ENCODE measurements at places on chromosomes 13 and 19. TPM values are rescaled to one million over a fixed set of nuclear protein-coding genes. Genes with fewer than 3 reads are reported as not detected.

The NANOS3 gene
- polyA plus RNA-seq, result not detected

The LCP1 gene
- 10.9 TPM for polyA plus RNA-seq

The NLRP9 gene
- not detected for polyA plus RNA-seq

The RNF6 gene
- 27.5 TPM for polyA plus RNA-seq

The CD22 gene
- polyA plus RNA-seq, result 0.48 TPM

The ELAVL1 gene
- 67.7 TPM for polyA plus RNA-seq

The CYP4F11 gene
- polyA plus RNA-seq, result 0.15 TPM

DNA sequence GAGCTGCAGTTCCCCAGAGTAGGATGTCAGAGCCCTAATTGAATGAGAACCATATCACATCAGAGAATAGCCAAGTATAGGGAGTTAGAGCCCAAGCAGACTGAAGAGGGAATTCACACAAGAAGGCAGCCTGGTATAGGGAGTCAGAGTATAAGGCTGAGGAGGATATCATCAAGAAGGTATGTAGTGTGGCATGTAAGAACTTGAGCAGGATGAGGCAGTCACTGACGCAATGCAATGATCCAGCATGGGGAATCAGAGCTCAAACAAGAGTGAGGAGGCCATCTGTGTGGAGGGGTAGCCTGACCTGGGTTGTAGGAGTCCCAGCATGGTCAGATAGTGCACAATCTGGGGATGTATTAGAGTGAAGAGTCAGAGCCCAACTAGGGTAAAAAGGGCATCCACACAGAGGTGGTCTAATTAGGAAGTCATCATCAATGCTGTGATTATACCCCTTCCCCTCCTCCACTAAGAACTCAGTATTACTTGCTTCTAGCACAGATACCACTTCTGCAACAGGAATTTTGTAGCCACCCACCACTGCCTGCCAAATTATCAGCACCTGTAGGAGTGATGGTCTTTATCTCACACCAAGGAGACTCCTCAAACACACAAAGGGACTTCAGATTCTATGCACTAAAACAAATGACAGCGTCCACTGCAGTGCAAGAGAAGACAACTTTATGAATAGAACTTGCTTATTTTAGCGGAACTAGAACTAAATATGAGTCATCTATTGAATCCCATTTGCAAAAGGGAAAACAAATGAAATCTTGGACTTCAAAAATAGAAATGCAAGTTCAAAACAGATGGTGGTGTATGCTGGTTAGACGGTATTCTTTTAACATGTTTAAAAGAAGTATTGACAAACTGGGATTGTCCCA is 107.2 kb downstream of the FNDC3A start:
- no peak for DNase-seq

GRCh38 chr13:19881641-19882040 is 18.2 kb upstream of the ZMYM5 start:
- DNase-seq, result no peak

DNA sequence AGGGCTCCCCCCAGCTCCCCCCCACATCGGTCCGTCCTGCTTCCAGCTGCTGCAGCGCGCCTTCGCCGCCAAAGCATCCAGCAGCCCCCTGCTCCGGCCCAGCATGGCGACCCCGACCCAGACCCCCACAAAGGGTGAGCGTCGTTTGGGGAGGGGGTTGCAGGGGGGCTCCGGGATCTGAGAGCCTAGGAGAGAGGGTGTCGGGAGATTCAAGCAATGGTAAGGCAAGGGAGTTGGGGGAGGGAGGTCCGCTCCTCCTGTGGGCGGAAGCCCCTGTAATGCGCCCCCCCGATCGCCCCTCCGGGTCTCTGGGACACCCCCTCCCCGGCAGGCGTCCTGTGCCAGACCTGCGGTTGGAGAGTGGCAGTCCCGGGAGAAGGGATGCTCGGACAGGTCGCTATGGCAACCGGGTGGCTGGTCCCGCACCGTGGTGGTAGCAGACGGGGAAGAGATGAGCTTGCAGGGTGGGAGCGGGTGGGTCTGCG is at the start of gene FXYD7:
FXYD7 (plus strand) TSS at position 25 of the 485 bp plus-strand sequence; CDS start at position 104, 79 bp downstream.
- no peak for DNase-seq

DNA sequence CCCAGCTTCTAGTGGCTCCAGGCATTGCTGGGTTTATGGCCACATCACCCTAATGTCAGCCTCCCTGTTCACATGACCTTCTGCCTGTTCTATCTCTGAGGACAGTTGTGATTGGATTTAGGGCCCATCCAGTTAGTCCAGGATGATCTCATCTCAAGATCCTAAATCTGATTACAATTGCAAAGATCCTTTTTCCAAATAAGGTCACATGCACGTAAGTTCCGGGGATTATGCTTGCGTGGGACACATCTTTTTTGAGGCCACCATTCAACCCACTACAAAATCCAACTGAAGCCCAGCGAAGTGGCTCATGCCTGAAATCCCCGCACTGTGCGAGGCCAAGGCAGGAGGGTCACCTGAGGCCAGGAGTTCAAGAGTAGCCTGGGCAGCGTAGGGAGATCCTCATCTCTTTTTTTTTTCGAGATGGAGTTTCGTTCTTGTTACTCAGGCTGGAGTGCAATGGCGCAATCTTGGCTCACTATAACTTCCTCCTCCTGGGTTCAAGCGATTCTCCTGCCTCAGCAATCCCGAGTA is 12.3 kb downstream of the PLD3 start:
- DNase-seq, result no peak

GRCh38 chr19:34348899-34349487 is 16.0 kb upstream of the GPI start:
- DNase-seq, result no peak

- no peak for DNase-seq
These were observed 33.1 kb upstream of the CYP2S1 start for GRCh38 chr19:41159881-41160280.

GRCh38 chr13:113671066-113672001 is 4.3 kb downstream of the GRK1 start:
- DNase-seq, result no peak

DNA sequence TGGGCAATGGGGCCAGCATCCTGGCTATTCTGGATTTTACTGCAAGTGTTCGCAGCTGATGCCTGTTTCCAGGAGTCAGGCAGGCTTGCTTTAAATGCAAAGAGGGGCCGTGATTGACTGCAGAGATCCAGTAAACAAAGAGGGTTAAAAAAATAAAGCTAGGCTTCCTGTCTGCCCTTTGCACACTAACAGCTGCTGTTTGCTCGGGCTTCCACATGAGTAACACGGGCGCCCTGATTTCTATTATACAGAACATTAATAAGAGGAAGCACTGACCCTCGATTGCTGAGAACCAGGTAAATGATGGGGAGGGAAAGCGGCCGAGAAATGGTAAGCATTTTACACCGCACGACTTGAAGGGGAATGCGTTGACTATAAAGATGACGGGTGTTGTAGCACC is 254.2 kb upstream of the ZNF507 start:
- DNase-seq, result no peak

GRCh38 chr19:30446850-30447552 is 74.8 kb downstream of the ZNF536 start:
- no peak for DNase-seq

DNA sequence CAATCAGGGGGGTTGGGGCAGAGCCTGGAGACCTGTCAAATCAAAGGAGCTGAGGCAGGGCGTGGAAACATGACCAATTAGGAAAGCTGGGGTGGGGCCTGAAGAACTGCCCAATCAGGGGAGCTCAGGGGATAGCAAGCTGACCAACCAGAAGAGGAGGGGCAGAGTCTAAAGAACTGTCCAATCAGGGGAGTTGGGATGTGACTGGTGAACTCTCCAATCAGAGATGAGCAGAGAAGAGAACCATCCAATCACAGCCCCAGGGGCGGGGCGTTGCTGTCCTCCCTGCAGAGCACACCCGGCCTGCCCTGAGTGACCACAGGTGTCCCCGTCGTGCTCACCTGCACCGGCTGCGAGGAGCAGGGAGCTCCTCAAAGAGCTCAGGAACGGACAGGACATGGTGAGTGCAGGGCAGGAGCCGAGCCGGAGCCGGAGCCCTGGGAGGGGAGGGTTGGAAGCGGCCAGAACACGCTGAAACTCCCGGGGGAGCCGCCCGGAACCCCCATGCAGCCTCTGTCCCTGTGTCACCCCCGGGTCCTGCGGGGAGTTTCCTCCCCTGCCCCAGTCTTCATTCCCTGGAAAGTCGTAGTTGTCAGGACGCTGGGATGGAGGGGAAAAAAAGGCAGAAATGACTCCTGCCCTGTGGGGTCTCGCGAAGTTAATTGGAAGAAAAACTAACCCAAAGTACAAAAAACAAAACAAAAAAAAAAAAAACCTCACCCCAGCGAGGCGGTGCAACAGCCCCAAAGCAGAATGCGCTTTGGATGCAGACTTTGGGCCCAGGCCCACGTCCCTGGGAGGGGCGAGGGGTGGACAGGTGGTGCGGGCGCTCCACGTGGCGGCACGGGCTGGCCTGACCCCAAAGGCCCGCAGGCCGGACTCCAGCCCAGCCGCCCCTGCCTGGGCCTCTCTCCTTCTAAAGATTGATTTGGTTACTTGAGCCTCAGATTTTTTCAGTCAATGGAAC is at the start of gene ZNF556:
ZNF556 (plus strand) TSS at position 311 of the 967 bp plus-strand sequence; CDS start at position 398, 87 bp downstream.
- peak; percentile 63 for DNase-seq

- no peak for DNase-seq
These were observed 71.6 kb downstream of the SHISA2 start for GRCh38 chr13:25980255-25980654.

- DNase-seq, result peak; percentile 32
These were observed 776.9 kb downstream of the GPC5 start for GRCh38 chr13:92175330-92175729.

- DNase-seq, result no peak
These were observed 22.8 kb downstream of the SYDE1 start for GRCh38 chr19:15129856-15130585.

DNA sequence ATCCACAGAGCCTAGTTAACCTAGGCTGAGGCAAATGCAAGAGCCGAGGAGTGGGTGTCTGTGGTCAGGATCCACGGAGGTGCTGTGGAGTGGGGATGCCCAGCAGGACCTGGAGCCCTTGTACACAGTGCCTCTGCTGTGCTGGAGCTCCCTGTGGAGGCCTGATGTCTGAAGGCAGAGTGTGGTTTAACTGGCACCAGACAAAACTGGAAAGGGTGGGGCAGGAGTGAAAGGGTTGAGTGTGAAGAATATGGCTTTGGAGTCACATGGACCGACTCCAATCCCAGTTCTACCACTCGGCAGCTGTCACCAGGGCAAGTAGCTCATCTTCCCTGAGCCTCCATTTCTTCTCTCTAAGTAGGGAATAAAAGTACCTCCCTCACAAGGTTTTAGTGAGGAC is 60.3 kb upstream of the GPR12 start:
- no peak for DNase-seq

DNA sequence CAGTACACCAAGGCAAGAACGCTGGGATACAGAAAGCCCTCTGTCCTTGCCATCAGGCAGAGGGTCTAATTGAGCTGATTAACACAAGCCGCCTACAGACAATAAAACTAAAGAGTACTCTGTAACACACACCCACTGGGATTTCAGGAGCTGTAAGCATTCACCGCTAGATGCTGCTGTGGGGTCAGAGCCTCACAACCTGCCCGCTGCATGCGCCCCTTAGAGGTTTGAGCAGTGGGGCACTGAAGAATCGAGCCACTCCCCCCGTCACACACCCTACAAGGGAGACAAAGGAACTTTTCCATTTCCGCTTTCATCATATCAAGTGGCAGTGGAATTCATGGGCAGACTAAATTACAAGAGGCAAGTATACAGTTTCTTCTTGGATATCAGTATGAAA is 1080.6 kb downstream of the PCDH17 start:
- no peak for DNase-seq

GRCh38 chr13:67298297-67298696 is 68.2 kb upstream of the PCDH9 start:
- DNase-seq, result no peak

DNA sequence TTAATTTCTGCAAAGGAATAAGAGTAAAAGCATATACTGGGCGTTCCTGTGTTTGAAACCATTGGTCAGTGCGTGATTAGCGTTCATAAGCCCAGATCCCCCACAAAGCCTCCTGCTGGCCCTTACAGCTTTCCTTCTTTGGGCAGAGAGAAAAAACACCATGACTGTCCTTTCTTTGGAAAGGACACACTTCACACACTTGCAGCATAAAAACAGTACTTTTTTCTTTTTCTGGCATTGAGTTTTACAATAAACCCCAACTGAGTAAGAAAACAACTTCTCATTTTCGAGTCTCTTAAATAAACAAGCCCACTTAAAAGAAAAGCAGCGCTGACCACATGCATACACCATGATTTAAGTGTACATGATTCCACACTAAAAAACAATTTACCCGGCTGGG is 35.8 kb downstream of the SMAD9 start:
- no peak for DNase-seq

GRCh38 chr19:30153326-30154210 is 211.5 kb downstream of the URI1 start:
- DNase-seq, result no peak

DNA sequence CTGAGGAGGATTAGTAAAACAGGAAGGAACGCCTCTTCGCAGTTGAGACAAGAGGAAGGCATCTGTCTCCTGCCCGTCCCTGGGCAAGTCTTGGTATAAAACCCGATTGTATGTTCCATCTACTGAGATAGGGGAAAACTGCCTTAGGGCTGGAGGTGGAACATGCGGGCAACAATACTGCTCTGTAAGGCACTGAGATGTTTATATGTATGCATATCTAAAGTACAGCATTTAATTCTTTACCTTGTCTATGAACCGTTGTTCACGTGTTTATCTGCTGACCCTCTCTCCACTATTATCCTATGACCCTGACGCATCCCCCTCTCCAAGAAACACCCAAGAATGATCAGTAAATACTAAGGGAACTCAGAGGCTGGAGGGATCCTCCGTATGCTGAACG is 722 bp upstream of the TIMM50 start:
- DNase-seq, result no peak

GRCh38 chr13:48446464-48446863 is 33.6 kb upstream of the LPAR6 start:
- no peak for DNase-seq

GRCh38 chr13:109275852-109276251 is 510.5 kb downstream of the IRS2 start:
- no peak for DNase-seq

DNA sequence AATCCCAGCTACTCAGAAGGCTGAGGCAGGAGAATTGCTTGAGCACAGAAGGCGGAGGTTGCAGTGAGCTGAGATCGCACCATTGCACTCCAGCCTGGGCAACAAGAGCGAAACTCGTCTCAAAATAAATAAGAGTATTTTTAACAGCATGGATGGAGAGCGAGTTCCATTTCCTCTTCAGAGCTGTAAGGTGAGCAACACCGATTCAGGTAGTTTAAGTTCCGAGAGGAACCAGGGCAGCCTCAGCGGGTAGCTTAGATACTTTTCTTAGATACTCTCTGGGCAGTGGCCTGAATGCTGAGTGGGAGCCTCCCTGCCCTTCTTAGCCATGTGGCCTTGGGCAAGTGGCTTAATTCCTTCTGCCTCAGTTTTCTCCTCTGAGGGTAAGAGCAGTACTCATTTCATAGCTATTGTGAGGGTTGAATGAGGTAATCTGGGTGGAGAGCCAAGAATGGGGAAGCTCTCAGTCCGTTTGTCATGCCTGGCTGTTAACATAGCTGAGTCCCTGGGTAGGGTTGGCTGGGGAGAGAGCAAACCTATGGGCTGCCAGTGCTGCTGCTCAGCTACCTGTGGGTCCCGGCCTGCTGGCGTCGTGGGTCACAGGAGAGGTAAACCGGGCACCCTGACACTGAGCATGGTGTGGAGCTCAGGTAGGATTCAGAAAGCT is 4.1 kb downstream of the ATP11A start:
- peak; percentile 39 for DNase-seq
